ENCODE measurements at places on chromosomes 3 and 15.

DNA sequence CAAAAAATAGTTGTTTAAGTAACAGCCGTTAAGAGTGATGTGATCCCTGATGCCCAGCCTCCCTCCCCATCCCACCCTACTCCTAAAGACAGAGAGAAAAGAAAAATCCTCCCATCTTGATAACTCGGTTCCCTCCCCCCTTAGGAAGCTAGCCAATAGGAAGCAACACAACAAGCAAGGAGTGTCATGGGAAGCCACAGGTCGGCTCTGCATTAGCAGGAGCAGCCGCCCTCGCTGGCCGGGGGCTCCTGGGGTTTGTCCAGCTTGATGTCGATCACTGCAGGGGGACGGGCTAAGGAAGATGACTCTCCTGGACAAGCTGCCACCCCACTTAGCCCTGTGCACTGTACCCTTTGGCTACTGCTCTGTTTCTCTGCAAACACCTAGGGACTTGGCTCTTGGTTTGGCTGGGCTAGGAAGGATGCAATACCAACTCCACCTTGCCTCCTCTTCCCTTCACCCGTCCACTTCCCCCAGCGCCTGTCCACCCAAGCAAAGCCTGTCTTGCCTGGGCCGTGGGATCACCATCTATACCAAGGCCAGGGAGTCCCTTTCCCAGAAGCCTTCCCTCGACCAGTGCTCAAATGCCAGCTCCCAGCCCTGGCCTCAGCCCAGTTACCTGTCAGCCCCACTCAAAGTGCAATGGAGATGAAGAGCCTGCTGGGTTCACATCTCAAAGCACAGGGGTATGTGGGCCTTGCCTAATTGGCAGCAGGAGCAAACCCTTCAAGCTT, 23.1 kb downstream of the SRPRB start:
- no peak for DNase-seq

- DNase-seq: no peak
These were observed 364.1 kb downstream of the CGGBP1 start for GRCh38 chr3:87694678-87695077.

DNA sequence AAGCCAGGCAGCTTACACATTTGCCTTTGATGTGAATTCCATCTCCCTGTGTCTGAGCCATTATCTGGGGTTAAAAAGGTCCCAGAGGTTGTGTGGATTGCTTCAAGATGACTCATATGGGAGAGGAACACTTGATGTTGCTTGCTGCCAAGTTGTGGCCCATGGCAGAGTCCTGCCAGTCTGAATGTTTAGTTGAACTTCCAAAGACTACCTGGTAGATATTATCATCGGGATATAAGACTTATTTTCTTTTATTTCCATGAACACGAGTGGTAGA, 85.6 kb downstream of the TJP1 start:
- no peak for DNase-seq

GRCh38 chr15:33074212-33074611, 120.3 kb downstream of the FMN1 start:
- no peak for DNase-seq

GRCh38 chr15:53446376-53446775, 313.1 kb downstream of the WDR72 start:
- DNase-seq: no peak

DNA sequence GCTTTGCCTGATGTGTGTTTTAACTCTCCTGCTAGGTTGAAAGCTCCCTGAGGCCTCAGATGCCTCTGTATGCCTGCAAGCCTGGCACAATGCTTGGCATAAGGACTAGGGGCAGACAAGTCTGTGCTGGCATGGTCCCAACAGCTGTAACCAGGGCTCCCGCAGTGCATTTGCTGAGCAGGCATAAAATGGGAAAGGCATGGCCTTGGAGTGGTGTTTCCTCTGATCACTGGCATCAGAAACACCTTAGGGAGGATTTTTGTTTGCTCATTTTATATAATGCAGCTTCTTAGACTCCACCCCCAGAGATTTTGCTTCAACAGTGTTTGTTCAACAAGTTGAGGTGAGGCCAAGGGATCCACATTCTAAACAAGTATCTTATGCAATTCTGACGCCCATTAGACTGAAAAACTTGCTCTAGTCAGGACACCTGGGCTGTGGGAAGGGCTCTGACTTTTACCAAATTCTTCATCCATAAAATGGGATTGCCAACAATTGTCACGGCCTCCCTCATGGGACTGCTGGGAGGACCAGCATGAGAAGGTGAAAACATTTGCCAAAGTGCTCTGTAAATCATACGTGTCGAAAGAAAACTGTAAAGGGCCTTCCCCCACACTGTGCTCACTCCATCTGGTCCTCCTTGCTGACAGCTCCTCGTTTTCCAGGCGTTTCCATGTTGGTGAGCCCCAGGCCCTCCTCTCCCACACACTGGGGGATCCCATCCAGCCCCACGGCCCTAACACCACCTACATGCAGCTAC, 43.1 kb downstream of the STARD5 start:
- no peak for DNase-seq

DNA sequence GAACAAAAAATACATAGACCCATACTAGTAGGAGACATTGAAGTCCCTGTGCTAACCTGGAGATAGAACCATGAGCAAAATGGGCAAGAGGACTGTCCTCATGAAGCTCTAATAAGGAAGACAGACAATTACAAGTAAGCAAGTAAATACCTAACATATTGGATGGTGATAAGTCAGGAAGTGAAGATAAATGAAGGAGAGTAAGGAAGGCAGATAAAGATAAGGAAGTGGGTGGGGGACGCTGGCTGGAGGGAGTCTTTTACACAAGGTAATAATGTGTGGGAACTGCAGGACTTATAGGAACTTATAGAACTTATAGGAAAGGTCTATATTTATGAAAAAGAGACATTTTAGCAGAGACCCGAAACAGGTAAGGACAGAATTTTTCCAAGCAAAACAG, 148.9 kb upstream of the ABI3BP start:
- DNase-seq: no peak

- no peak for DNase-seq
These were observed 66.2 kb upstream of the FOXP1 start for GRCh38 chr3:71649757-71650156.

DNA sequence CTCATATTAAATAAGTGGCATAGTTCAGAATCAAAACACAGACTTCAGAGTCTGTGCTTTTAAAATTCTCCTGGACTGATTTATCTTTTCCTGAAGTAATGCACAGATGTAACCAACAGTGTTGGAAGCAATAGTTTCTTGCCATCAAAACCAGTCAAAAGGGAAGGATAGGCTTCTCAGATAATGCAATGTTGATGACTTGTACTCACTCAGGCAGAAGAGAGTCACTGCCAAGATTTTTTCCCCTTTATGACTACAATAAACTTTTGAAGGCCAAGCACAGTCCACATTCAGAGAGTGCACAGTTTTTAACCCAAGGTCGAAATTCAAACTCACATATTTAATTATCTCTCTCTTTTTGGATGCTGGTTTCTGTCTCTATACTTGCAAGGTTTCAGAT, 305.0 kb upstream of the SGO1 start:
- no peak for DNase-seq

- DNase-seq: peak; percentile 55
These were observed 47.8 kb upstream of the ADGRG7 start for GRCh38 chr3:100561459-100562158.

GRCh38 chr3:133479401-133479800, 79.5 kb downstream of the BFSP2 start:
- DNase-seq: no peak

DNA sequence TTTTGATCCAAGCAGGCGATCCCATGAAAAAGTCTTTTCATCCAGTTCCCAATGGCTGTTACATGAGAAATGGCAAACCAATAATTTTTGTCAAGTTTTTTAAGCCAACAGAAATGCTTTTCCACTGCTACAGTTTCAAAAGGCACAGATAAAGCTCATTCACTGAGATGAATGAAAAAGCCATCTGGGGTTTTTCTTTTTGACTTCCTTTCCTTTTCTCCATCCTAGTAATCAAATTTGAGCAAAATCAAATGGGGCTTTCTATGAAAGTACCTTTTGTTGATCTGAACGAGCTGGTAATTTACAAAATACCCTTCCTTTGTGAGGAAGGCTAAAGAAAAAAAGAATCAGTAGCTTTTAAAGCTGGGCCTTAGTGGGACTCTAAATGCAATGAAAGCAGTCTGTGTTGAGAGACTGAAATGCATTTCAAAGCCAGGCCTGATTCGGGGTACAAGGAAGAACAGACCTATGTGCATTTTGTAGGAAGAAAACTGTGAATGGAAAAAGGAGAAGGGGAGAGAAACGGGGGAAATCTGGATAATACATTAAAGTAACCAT, 185.2 kb upstream of the DNAJC19 start:
- no peak for DNase-seq

DNA sequence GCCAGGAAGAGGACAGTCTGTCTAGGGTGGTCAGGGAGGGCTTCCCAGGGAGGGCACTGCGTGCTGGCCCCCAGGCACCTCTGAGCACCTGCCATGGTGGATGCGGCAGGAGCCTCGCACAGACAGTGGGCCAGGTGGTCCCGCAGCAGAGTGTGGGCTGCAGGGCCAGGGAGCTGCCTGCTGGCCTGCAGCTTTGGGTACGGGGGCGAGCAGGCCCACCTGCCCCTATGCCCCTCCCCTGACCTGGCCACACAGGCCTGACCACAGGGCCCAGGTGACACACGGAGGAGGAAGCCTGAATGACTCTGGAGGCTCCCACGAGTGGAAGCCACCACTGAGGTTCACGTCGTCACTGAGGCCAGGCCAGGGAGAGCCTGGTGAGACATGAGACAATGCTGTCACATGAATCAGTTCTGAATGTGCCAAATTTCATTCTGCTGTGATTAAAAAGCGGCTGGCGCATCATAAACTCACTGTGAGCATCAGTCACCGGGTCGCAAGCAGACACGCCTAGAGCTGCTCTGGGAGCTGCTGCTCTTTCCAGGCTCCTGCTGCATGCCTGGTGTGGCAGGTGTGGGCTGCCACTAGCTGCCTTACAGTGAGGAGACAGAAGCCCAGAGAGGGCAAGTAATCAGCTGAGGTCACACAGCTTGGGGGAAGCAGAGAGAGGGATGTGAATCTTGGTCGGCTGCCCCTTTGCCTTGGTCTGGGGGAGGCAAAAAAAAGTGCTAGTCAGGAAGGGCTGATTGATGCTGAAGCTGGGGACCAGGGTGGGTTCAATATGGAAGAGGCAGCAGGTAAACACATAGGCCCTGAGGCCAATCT, 39.5 kb upstream of the IQSEC1 start:
- DNase-seq: no peak

GRCh38 chr3:196782511-196782910, 42.9 kb downstream of the PAK2 start:
- DNase-seq: no peak

GRCh38 chr15:39320886-39321285, 260.0 kb upstream of the THBS1 start:
- no peak for DNase-seq

GRCh38 chr3:188505151-188505550, 351.2 kb downstream of the LPP start:
- no peak for DNase-seq

GRCh38 chr3:55162031-55162795, 234.4 kb upstream of the LRTM1 start:
- DNase-seq: no peak

DNA sequence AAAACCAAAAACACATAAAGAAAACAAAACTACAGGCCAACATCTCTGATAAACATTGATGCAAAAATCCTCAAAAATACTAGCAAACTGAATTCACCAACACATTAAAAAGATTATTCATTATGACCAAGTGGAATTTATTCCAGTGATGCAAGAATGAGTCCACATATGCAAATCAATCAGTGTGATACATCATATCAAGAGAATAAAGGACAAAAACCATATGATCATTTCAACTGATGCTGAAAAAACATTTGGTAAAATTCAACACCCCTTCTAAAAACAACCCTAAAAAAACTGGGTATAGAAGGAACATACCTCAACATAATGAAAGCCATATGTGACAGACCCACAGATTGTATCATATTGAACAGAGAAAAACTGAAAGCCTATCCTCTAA, 265.6 kb upstream of the DCBLD2 start:
- no peak for DNase-seq

DNA sequence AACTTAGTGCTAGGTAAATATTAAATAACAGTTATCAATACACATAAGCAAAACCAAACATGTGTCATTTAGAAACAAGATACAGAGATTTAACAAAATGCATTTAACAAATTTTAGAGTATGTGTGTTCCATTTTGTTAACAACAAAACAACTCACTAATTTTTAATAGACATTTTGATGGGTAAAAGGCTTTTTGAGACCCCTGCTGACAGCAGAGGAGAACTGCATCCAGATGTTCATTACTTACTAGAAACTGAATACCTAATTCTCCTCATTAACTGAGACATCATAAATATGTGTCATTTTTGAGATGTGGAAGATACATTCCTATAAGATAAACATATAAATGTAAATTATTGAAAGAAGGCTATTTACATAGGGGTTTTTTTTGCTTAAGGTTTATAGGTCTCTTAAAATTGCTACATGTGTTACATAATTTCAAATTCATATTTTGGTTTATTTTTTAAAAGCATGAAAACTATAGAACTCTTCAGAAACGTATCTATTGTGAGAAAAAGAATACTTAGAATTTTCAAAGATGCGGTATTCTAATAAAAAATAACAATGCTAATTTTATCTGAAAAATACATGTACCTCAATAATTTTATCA, 1009.8 kb downstream of the TUSC7 start:
- DNase-seq: peak; percentile 45

- DNase-seq: no peak
These were observed 46.9 kb upstream of the SLC7A14 start for GRCh38 chr3:170632780-170633179.

DNA sequence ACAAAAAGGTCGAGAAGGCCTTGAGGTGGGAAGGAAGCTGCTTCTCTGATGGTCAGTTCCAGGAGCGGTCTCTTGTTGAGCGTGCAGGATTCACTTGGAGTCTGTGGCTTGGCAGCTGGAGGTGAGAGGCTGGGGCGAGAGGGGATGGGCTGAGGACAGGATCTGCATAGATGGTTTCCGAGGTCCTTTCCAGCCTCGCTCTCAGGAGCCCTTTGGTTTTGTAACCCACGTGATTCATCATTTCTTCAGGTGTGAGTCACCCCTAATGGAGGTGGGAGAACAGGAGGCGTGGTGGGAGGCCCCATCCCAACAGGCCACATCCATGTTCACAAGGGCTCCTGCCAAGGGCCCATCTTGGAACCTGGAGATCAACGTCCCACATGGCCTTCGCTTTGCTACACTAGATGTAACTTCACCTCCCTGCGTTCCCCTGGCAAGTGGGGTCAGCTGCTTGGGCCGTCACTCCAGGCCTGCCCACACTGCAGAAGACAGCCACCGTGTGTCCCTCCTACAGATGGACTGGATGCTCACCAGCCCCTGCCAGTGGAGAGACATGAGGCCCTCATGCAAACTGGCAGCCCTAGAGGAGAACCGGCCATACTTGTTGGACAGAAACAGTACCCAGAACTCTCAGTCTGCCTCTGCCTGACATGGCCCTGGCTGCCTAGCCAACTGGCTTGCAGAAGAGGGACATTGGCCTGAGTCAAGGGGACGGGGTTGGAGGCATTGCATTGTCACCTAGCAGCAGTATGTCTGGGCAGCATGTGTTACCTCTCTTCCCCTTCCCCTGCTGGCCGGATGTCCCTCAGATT, 1.6 kb upstream of the PCSK6 start:
- no peak for DNase-seq

Measured in D341Med (cell line).